ENCODE measurements at places on chromosomes 1 and 21. TPM values are rescaled to one million over a fixed set of nuclear protein-coding genes. Genes with fewer than 3 reads are reported as not detected.

PTPRU gene
- 44.4 TPM for total RNA-seq

FAM72C gene
- total RNA-seq = 0.24 TPM

LCE1F gene
- total RNA-seq = not detected

STYXL2 gene
- total RNA-seq = 0.36 TPM

ASCL5 gene
- total RNA-seq = not detected

SELL gene
- total RNA-seq = under 0.01 TPM

GBP7 gene
- not detected for total RNA-seq
